ENCODE measurements at places on chromosomes 6 and 20.

DNA sequence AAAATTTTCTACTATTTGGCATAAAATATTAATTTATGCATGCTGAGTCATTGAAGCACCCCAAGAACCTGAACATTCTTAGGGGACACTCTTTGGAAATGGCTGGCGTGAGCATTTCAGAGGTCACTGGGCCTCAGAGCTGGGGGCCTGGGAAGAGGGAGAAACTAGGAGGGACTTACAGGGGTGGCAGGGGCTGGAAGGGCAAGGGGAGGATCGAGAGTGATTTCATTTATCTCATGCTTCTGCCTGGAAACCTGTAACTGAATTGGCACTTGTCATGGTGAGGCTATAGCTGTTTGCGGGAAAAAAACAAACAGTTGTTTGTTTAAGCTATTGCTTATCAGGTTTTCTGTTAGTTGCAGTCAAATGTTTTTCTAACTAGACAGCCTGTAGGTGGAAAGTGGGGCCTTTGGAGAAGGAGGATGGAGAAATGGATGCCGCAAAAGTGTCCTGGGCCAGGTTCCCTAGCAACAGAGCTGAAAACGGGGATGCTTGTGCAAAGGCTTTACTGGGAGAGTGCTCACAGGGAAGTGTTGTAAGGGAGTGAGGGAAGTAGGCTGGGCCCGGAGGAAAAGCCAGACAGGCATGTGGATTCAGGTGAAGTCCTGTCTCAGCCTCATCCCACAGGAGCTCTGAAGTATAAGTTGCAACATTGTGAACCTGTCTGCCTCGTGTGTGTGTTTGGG is 36.4 kb upstream of the KAT14 start:
- DNase-seq, result no peak

GRCh38 chr6:3284436-3284876 is 25.7 kb downstream of the PSMG4 start:
- no peak for DNase-seq

GRCh38 chr6:53048431-53049195 is 16.6 kb upstream of the FBXO9 start:
- no peak for DNase-seq

- DNase-seq, result no peak
Measured at GRCh38 chr6:22929311-22929985, 360.1 kb downstream of the HDGFL1 start.

DNA sequence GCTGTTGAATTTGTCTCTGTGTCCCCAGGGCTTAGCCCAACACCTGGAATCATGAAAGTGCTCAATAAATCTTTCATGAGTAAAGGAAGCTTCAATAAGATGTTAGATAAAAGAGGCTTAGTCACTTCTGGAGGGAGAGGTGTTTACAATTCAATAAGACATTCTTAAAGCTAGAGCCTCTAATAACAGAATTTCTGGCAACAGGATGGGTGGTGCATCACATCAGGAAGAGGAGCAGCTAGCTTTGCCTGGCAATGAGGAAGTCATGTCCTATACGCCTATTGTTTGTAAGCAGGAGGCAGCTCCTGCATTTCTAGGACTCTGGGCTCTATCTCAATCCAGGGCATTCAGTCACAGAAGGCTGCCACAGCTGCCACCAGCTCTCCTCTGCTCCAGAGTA is 638.5 kb downstream of the EPM2A start:
- no peak for DNase-seq
